ENCODE measurements at places on chromosomes 13 and 19.

DNA sequence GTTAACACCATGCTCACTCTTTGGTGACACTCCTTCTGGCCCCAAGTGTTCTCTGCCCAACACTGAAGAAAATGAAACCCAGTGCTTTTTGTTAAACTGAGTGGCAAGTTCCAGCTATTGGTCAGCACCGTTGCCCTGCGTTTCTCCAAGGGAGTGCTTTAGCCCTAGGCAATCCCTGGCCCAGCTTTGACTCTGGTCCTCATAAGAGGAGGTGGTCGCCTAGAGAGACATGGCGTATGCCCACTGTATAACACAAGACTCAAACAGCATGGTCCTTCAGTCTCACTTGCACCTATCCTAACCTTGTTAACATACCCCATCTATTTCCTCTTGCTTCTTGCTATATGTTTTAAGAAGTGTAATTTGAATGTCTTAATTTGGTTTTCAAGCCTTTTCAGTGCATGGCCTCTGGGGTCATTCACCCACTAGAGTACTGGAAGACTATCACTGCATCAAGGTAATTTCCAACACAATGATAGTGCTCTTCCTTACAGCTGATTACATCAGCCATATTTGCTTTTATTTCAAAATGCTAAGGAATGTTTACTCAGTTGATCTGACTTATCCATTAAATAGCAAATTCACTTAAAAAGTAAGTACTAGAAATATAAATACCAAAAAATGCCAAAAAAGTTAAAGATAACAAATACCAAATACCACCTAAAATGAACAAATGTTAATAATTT is 190.5 kb upstream of the SOX21 start:
- DNase-seq: no peak

DNA sequence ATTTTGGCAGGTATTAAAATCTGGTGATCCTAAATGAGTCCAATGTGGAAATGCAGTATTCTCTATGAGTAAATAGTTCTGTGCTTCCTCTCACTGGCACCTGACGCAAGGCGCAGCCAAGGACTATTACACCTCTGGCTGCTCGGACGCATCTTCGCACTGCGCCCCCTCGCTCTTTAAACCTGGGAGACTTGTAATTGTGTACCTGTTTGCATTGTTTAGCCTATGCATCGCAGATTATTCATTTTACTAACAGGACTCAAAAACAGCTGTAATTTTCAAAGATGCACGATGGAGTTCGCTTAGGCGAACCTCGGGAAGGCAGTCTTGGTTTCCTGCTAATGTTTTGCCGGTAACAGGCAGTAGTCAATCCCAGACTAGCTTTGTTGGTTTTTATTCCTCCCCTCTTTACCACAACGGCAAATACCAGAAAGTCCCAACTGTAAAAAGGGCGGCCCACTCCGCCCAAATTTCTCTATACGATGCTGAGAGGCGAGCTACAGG is 113.2 kb downstream of the KCNRG start:
- DNase-seq: no peak

DNA sequence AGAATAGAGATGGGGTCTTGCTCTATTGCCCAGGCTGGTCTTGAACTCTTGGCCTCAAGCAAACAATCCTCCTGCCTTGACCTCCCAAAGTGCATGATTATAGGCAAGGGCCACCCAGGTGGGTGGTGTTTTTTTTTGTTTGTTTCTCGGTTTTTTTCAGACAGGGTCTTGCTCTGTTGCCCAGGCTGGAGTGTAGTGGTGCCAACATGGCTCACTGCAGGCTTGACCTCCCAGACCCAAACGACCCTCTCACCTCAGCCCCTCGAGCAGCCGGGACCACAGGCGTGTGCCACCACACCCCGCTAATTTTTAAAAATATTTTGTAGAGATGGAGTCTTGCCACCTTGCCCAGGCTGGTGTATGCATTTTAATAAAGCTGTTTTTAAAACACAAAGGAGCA is 14.9 kb downstream of the GRTP1 start:
- no peak for DNase-seq

DNA sequence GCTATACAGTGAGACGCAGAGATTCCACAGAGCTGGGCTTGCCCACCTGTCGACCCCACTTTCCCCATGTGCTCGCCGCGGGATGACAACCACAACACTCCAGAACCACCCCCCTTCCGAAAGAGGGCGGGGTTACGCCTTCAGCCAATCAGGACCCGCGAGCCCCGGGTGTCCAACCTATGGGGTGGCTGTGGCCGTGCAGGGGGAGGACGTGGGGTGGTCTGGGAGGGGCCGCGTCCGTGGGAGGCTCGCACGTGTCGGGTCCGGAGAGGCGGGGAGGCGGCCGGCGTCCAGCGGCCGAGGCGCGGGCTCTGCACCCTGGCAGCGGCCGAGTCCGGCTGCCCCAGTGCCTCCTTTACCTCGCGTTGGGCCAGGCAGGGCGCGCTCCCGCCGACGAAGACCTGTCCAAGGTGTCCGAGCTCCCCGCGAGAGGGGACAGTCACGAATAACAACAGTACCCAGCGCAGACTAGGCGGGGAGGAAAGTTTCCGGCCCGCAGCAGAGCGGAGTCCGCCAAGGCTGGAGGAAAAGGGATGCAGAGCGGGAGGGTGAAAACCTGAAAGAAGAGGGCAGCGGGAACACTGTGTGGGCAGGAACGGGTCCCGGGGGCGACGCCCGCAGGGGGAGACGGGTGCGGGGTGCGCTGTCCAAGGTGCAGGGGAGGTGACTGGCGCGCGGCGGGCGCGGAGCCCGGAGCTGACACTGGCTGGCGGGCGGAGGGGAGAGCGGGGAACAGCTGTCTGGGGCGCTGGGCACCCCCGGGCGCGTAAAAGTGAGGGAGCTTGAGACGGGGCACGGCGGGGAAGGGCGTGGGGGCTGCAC is 911 bp downstream of the ENOX1 start:
- peak; percentile 92 for DNase-seq

DNA sequence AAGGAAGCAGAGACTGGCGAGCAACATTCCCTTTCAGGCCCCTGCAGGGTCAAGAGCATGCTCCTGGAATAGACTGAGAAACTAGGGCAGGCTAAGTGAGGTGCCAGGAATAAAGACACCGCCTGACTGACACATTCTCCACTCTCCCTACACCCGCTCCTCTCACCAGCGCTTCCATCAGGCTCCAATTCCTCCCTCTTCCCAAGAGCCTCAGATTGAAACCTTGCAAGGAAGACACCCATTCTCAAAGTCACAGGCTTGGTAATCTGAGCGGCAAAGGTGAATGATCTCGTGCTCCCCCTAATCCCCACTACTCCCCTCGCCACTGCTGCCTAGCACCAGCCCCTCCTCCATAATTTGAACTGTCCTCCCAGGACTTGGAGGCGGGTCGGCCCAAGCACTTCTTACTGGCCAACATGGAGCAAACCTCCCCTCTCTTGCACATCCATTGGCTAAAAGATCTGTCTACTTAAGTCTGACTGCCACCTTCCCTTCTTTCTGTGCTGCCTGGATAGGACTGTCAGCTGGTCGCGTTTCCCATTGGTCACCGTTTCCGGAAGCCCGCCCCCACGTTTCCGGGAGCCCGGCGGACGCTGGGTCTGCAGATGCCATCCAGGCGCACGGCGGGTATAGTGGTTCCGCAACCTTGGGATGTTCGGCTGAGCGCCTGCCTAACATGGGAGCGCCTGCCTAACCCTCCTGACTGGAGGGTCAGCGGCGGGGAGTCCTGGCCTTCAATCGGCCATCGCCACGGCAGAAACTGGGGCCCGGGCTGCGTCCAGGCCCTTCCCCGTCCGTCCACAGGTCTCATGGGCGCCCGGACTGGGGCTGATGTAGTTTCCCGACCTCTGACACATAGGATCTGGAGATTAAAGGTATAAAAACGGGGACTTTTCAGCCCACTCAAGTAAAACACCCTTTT is 33.6 kb downstream of the ZNF383 start:
- DNase-seq: peak; percentile 18

DNA sequence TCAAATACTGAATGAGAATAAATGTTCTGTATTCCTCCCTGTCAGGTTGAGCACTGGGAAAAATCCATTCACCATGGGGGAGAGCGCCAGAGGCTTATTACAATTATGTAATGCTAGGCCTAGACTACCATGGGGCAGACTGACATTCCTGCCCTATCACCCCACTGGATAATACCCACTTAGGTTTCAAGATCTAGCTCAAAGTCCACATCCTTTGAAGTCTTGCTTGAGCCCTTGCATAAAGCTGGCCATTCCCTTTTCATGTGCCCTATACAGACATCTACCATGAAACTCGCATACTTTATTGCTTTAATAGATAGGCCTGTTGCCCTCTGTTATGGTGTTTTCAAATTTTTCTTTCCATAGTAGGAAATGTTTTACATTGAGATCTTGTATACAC is 149.3 kb downstream of the RGCC start:
- DNase-seq: no peak

GRCh38 chr13:50826035-50826434 is 17.5 kb downstream of the DLEU7 start:
- no peak for DNase-seq

GRCh38 chr13:73521985-73522524 is 463.2 kb downstream of the KLF5 start:
- no peak for DNase-seq

- no peak for DNase-seq
Observed at GRCh38 chr13:111117961-111118360, 2.9 kb downstream of the ARHGEF7 start.

- DNase-seq: no peak
Observed at GRCh38 chr13:105177265-105177900, 1358.1 kb downstream of the EFNB2 start.

- no peak for DNase-seq
Observed at GRCh38 chr13:29541400-29541799, 54.1 kb downstream of the SLC7A1 start.

GRCh38 chr13:23572836-23573235 is 2.6 kb downstream of the TNFRSF19 start:
- DNase-seq: no peak

DNA sequence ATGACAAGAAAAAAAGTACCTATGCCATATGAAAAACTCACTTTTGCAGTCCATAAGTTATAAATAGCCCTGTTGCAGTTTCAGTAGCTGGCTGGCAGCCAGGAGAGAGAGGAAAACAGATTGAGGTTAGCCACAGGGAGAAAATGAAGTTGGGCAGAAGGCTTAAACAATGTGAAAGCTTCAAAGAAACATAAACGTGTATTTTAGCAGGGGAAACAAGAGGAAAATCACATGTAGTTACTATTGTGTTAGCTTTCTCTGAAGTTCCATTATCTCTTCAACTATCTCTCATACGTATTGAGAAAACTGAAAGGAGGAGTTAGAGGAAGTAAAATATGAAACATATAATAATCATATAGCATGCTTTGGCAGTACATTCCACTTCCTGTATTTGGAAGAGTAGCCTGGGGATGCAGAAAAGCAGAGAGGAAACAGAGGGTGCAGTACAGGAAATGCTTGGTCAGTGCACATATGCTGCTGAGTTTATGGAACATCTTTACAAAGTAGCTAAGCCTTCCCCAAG is 1551.1 kb downstream of the EFNB2 start:
- DNase-seq: no peak

GRCh38 chr13:34869696-34870095 is 72.4 kb upstream of the NBEA start:
- peak; percentile 69 for DNase-seq

GRCh38 chr19:13087295-13087694 is 15.4 kb downstream of the LYL1 start:
- DNase-seq: no peak

DNA sequence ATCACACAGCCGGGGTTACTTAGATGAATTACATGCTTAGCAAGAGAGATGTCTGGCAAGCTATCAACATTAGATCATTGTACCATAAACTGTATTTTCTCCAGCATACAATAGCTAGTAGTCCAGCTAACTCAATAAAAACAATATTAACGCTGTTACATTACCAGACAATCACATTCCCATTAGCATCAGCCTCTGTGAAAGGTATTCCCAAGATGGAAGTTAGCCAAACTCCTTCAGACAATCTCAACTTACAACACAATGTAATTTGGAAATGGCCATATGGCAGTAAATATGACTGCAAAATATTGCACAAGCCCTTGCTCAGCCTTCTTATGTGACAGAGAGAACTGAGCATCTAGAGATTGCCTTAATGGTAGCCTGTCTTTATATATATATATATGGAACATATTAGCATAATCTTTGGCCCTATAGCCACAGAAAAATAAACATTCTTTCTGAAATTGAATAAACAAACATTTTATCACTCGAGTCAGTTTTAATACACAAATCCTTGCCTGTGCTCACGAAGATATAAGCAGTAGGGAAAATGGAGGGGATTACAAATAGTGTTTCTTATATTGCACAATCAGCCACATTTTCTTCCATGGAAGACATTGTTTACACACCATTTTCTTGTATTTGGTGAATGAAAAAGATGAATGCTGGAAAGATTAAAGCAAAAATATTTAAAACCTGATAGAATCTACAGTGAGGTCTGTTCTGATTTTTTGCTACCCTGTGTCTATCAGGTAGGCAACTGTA is 1060.5 kb downstream of the DIAPH3 start:
- peak; percentile 96 for DNase-seq

DNA sequence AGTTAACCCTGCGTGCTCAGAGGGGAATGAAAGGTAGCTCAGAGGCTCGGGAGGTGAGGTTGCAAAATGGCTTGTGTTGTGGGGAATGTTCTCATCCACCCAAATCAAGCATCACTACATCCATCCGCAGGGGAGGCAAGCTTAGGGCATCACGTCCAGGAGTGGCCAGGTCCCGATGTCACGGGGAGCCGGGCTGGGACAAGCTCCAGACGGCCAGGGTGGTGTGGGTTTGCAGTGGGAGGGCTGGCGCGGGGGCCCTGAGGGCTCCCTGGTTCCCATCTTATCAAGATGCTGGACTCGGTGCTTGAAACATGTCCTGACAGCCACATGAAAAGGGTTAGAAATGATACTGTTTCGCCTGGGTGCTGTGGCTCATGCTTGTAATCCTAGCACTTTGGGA is 25.8 kb downstream of the EPN1 start:
- DNase-seq: no peak

DNA sequence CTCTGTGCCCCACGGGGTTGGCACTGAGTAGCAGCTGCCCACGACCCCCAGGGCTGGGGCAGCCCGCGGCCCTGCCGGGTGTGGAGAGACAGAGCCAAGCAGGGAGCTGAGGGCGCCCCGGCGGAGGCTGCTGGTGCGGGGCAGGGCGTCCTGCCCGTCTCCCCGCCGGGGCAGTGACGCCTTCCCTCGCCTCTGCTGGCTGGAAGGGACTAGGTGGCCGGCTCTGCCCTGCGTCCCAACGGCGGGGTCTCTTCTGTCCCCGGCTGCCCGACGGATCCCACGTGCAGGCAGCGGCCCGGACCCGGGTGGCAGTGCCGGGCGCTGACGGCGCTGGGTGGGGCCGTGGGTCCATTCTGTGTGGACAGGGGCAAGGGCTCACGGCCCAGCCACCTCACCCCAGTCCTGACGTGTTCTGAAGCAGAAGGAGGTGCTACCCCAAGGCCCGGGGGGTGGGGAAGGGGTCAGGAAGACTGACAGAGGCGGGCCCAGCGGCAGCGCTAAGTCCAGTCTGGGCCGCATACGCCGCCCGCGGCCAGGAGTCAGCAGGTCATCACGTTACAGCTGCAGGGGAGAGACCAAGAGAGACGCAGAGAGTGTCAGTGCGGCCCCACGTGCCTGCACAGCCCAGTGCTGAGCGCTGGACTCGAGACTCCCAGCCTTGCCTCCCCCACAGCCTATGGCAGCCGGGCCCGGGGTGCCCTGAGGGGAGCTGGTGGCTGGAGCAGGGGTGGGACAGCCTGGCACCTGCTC is 15.1 kb upstream of the PLPP2 start:
- DNase-seq: no peak

Measured in NCI-H69 (cell line).